ENCODE measurements at places on chromosomes 16 and 17. TPM values are rescaled to one million over a fixed set of nuclear protein-coding genes. Genes with fewer than 3 reads are reported as not detected.
A peak's percentile ranks its signal among the peaks of the same experiment; 100 is the strongest.

The P3H4 gene
- total RNA-seq, result 62.0 TPM

GRCh38 chr17:33847900-33848299, 407.2 kb upstream of the CCL2 start:
- DNase-seq, result no peak

- no peak for DNase-seq
These were observed 4.6 kb downstream of the IGFBP4 start for GRCh38 chr17:40447806-40448205.

GRCh38 chr16:3501783-3502400, 1.1 kb downstream of the CLUAP1 start:
- DNase-seq, result no peak

GRCh38 chr16:19781226-19781625, 63.2 kb downstream of the IQCK start:
- peak; percentile 22 for DNase-seq

The CSHL1 gene
- not detected for total RNA-seq

GRCh38 chr16:30603945-30604315, 6.3 kb downstream of the ZNF689 start:
- DNase-seq, result no peak

- DNase-seq, result no peak
These were observed 47.5 kb upstream of the PHOSPHO1 start for GRCh38 chr17:49278076-49278475.

The KRT20 gene
- total RNA-seq, result not detected

GRCh38 chr16:13401641-13402040, 500.2 kb downstream of the SHISA9 start:
- no peak for DNase-seq

The TMIGD1 gene
- total RNA-seq, result not detected

The GCGR gene
- 0.66 TPM for total RNA-seq

DNA sequence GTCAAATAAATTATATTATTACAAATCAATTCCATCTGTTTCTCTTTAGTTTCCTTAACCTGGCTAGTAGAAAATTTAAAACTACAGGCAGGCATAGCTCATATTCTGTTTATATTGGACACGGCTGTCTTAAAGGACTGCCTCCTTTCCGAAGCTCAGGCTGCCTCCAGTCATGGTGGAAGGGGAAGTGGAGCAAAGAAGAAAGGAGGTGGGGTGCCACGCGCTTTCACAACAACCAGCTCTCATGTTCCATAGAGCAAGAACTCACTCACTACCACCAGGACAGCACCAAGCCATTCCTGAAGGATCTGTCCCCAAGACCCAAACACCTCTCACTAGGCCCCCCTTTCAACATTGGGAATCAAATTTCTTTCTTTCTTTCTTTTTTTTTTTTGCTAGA, 149.3 kb upstream of the KCNJ18 start:
- no peak for DNase-seq

GRCh38 chr16:582614-583331, 7.1 kb upstream of the RAB40C start:
- DNase-seq, result no peak

- DNase-seq, result no peak
These were observed 12.3 kb downstream of the PSMD12 start for GRCh38 chr17:67353929-67354574.

GRCh38 chr16:2471016-2471652, at the start of gene NTN3:
Gene NTN3 (plus strand): TSS chr16:2471297. CDS start chr16:2471702, 405 bp downstream.
- DNase-seq, result peak; percentile 78

The CNTD1 gene
- 0.09 TPM for total RNA-seq

The LPCAT2 gene
- total RNA-seq, result 25.0 TPM
